Activated T-cell treated with anti-CD3 and anti-CD28 coated beads, Interleukin-2, amount 50 U/mL, for 1 hour (primary cell): ENCODE measurements at places on chromosomes 3 and 15.
A peak's percentile ranks its signal among the peaks of the same experiment; 100 is the strongest.

- DNase-seq = no peak
Measured at GRCh38 chr3:184761075-184761841, 49.4 kb upstream of the MAGEF1 start.

GRCh38 chr3:175932586-175932985, 1073.5 kb downstream of the NAALADL2 start:
- DNase-seq = no peak

- no peak for DNase-seq
Measured at GRCh38 chr3:52012699-52013098, 17.0 kb upstream of the RPL29 start.

DNA sequence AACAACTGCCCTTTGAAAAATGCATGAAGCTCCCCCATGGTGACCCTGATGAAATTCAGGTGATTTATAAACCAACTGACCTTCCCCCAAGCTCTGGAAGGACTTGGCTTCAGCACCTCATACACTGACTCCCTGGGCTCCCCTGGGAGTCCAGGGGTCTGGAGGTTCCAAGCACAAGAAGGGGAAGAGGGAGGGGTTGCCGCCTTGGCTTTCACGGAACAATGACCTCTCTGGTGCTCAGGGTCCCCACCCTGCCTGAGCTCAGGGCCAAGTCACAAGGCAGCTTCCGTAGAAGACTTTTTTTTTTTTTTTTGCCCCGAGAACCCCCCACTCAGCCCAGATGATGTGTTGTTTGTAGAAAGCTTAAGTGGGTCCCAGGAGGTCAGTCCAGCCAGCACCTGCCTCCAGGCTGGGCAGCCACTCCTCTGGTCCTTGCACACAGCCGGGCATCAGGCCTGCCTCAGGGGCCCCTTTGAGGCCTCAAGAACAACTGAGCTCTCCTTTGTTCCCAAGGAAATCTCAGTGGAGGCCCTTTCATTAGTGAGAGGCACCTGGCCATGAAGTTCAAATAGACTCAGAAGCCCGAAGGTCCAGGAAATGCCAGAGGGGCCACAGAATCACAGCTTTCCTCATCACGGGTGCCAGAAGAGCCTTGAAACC, 14.0 kb upstream of the ALAS1 start:
- no peak for DNase-seq

GRCh38 chr15:75779504-75779903, 63.7 kb upstream of the UBE2Q2 start:
- no peak for DNase-seq

- DNase-seq = no peak
Measured at GRCh38 chr3:68880632-68881031, 51.7 kb downstream of the TAFA4 start.

- peak; percentile 50 for DNase-seq
Measured at GRCh38 chr15:88664151-88664778, 25.4 kb downstream of the ISG20 start.

- DNase-seq = no peak
Measured at GRCh38 chr3:149934524-149934923, 36.2 kb downstream of the PFN2 start.

- no peak for DNase-seq
Measured at GRCh38 chr3:133887074-133887802, 8.4 kb downstream of the RAB6B start.

DNA sequence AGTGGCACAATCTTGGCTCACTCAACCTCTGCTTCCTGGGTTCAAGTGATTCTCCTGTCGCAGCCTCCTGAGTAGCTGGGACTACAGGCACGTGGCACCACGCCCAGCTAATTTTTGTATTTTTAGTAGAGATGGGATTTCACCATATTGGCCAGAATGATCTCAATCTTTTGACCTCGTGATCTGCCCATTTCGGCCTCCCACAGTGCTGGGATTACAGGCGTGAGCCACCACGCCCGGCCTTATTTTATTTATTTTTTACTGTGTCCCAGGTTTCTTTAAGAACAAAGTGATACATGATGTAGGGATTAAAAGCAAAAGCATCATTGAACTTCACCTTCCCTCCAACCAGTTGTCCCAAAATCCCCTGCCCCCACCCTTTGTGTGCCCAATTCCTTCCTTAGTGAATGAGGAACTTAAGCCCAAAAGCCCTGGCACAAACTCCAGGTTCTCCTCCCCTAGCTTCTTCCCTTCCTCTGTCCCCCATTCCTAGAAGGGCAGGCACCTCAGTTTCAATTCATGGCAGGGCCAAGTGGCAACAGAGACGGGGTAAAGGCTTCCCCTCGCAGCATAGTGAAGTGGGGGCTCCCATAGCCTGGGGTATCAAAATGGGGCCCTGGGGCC, 23.7 kb upstream of the RPN1 start:
- DNase-seq = no peak

DNA sequence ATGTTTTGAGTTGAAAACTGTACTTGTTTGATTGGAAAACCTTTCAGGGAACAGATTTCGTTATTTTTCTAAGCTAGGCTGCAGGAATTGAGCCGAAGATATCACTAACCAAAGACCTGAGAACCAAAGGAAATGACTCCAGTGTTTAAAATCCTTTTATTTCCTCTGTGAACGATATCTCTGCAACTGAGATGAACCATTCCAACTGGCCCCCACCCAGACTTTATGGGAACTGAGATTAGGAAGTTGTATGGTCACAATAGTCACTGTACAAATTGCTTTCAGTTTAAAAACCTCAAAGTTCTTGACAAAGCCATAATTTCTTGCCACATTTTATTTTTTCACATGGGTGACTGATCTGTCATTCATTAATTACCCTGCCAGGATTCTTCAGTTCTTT, 232.4 kb downstream of the RBMS3 start:
- DNase-seq = no peak
